SJCRH30 (cell line): ENCODE measurements at places on chromosomes 1 and 21.

- peak; percentile 58 for DNase-seq
Observed at GRCh38 chr1:63774617-63775417, 1.0 kb downstream of the ROR1 start.

GRCh38 chr1:183074215-183074614 lies 51.0 kb downstream of the LAMC1 start:
- DNase-seq, result no peak

DNA sequence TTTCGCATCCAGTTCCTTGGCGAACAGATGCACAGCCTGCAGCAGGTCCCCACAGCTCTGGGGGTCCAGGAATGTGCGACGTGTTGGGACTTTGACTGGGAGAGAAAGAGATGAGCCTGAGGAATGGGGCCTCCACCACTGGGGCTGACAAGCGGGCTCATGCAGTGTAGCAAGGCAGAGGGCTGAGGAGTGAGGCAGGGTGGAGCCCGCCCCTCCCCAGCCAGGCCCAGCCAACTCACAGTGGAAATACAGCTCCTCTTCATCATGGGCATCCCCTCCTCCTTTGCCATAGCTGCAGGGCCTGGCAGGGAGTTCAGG lies 30.7 kb downstream of the CDCA8 start:
- DNase-seq, result no peak

DNA sequence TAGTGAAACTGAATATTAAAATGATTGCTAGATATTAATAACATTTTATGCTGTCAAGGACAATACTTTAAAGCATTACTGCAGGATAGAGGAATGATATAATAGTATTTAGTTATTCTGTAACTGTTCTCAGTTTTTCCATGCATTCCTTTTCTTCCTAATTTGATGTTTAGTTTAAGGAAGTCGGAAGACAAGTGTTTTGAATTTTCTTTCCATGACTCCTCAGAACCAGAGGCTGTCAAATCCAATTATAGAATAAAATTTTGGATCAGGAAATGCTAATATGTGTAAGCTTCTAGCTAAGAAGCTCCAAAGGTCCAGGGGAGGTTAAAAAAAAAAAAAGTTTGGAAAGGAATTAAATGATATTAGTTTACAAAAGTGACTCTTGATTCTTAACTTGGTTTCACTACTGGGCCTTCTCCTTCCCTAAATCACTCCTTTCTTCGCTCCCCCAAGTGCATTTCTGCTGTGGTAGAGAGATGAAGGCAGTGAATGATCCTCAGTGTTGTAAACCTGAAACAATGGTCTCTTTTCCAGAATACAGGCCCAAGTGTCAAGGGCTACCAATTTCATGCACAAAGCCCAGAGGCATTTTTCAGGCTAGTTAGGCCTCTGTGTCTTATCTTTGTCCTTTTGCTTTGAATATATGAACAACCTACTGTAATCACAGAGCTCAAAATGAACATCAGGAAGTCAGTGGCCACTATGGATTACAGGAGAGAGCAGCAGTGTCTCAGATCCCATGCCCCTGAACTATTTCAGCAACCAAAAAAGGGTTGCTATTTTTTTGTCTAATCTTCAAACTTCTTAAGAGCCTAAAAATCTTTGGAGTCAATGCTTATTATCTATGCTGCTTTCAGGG lies 6.2 kb downstream of the ADSS2 start:
- DNase-seq, result peak; percentile 13

- DNase-seq, result no peak
Observed at GRCh38 chr1:117681093-117681900, 75.4 kb downstream of the TENT5C start.
